ENCODE measurements at places on chromosomes 3 and 15. TPM values are rescaled to one million over a fixed set of nuclear protein-coding genes. Genes with fewer than 3 reads are reported as not detected.

- H3K27ac ChIP-seq = peak overlapping the region; percentile 98
- peaks cover 56% of the 10 kb centered on the region for H3K4me1 ChIP-seq
- DNase-seq = no peak
- peak overlapping the region; percentile 100 for H3K4me3 ChIP-seq
- no peaks in the 10 kb centered on the region for H3K36me3 ChIP-seq
These were observed 365 bp upstream of the PDCD6IP start for GRCh38 chr3:33798113-33798417.

DNA sequence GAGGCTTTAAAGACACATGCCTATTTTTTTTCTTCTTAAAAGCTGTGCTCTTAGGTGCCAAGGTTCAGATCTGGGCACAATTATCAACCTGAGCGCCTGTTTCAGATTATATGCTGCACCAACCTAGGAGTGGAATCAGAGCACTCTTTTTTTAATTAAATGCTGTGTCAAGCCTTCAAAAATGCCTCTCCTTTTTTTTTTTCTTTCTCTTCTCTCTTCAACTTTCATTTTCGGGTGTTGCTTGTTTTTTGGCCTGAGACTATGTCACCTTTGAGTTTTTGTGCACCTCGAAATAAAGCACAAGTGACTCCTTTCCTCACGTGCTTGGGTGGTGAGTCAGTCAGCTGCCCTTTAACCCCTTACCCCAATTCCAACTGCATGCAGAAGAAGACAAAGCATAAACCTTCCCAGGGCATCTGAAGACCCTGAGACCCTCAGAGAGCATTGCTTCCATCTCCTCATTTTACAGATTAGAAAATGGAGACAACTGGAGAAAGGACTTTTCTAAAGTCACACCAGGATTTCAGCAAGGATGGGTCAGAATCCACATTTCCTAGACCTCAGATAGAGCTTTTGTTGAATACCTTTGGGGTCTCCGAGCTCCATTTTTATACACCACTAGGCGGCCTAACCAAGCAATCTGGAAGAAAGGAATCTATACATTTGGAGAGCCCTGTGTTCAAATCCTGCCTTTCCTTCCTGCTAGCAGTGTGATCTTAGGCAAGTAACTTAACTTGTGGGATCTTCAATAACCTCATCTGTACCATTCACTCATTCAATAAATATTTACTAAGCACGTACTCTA lies 631 bp upstream of the PRICKLE2 start:
- no peak overlapping the region for H3K4me3 ChIP-seq
- no peaks in the 10 kb centered on the region for H3K4me1 ChIP-seq
- DNase-seq = no peak
- H3K27me3 ChIP-seq = peaks cover 11% of the 10 kb centered on the region
- no peaks in the 10 kb centered on the region for H3K36me3 ChIP-seq

The CADM2 gene
- polyA plus RNA-seq = 0.12 TPM

GRCh38 chr3:20154928-20155327 lies 31.1 kb downstream of the SGO1 start:
- H3K4me3 ChIP-seq = no peak overlapping the region
- H3K27ac ChIP-seq = no peak overlapping the region
- peaks cover 6% of the 10 kb centered on the region for H3K4me1 ChIP-seq
- H3K36me3 ChIP-seq = no peaks in the 10 kb centered on the region
- no peak for DNase-seq

The IFT122 gene
- polyA plus RNA-seq = 6.5 TPM

The CGNL1 gene
- not detected for polyA plus RNA-seq
